ENCODE measurements at places on chromosomes 5 and 9.

- DNase-seq, result no peak
Measured at GRCh38 chr9:99737649-99738048, 84.0 kb upstream of the NR4A3 start.

DNA sequence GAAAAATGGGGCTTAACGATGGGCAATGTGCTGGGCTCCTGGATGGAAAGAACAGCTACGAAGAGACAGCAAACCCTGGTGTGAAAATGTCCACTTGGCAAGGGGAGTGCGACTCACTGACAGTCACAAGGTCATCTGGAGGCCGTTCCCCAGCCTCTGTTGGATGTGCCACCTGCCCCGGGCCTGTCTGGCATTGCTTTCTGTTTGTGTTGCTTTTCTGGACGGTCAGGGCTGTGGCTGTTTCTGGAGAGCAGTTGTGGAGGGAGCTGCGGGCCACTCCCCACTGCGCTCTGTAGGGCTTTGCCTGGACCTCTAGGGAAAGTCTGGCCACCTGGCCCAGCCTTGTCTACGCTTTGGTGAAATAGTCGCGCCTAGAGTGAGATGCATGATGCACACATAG lies 185.3 kb downstream of the IRX1 start:
- no peak for DNase-seq

DNA sequence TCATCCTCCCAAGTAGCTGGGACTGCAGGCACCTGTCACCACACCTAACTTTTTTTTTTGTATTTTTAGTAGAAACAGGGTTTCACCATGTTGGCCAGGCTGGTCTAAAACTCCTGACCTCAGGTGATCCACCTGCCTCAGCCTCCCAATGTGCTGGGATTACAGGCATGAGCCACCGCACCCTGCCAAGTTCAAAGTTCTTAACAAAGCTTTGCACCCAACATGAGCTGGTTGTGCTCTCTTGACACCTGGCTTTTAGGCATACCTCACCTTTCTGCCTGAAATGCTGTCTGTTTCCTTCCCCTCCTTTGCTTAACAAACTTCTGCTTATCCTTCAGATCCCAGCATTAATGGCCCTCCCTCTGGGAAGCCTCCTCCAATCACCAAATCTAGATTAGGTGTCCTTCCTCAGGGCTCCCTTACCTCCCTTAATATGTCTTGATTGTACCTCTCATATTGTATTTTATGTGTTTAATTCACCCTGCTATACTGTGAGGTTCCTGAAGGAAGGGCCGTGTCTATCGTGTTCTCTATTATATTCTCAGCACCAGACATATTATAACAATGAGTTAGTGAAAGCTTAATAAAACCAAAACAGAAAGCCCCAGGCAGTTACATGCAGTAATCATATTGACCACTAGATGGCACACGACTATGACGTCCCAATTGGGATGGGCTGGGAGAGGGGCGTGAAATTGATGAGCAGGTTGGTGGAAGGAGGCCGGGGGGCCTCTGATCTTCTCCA lies 62.9 kb upstream of the PPARGC1B start:
- no peak for DNase-seq

DNA sequence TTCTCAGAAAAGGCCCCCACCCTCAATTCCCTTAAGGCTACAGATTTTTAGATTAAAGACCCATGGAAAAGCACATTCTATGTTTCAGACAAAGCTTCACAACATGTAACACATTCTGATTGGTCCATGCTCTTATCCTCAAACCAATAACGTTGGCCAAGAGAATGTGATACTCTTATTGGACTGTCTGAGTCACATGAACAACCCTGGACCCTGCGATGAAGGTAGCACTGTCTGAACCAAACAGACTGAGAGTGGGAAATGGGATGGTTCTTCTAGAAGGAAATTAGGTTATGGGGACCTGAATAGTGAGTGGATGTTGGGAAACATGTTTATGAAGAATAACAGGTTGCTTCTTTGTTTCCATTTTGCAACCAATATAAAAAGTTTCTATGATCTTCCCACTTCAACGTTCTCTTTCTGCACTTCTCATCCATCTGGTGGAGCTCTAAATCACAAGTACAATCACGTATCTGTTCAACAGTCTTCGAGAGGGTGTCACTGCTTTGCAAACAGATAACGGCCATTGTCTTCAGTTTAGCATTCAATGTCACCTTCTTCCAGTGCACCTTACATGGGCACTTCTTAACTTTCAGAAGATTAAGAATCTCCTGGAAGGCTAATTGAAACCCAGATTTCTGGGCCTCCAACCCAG lies 81.6 kb downstream of the PTCH1 start:
- no peak for DNase-seq

DNA sequence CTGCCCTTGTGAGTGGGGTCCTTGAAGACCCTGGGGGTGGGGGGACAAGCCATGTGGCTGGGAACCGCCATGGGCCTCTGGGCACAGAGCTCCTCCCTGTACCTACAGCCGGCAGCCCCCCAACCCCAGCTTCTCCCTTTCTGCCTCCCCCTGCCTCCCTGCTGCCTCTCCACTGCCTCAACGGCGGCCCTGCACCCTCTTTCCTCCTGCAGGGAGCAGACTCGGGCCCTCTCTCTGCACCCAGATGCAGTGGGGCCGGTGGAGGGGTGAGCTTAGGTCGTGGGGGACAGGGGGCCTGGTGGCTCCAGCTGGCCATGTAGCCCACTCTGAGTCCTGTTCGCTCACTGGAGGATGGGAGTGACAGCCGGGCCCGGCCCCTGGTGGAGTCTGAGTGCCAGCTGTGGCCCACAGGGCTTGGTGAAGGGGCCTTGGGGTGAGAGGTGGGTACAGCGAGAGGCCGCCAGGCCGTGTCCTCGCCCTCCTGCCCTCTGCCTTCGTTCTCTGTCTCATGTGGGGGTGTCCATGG lies 139.3 kb upstream of the COL5A1 start:
- no peak for DNase-seq

- DNase-seq, result no peak
Measured at GRCh38 chr5:131997026-131997726, 14.3 kb downstream of the ACSL6 start.

Measured in iPS DF 19.7 (cell line).